ENCODE measurements at places on chromosomes 3 and 15. TPM values are rescaled to one million over a fixed set of nuclear protein-coding genes. Genes with fewer than 3 reads are reported as not detected.
A peak's percentile ranks its signal among the peaks of the same experiment; 100 is the strongest.

Gene ZBTB20
- 13.9 TPM for total RNA-seq

Gene TLR9
- total RNA-seq: not detected

Gene ROPN1B
- total RNA-seq: not detected

Gene OXTR
- 2.8 TPM for total RNA-seq

Gene ASB14
- total RNA-seq: not detected

Gene MBD4
- 28.8 TPM for total RNA-seq

Gene CCDC39
- total RNA-seq: not detected

Gene UBAP1L
- total RNA-seq: 2.6 TPM

Gene NDUFB4
- total RNA-seq: 24.6 TPM

Gene RBSN
- total RNA-seq: 17.7 TPM

Gene GOLGA8S
- not detected for total RNA-seq

Gene CHST13
- not detected for total RNA-seq

Gene PRKCD
- total RNA-seq: 0.99 TPM

Gene SPINK8
- total RNA-seq: not detected

Gene GPR149
- not detected for total RNA-seq

GRCh38 chr3:126316031-126316461, 41.2 kb downstream of the KLF15 start:
- DNase-seq: no peak

- DNase-seq: no peak
These were observed 6.2 kb upstream of the CCNL1 start for GRCh38 chr3:157166115-157166514.

GRCh38 chr3:2024713-2025112, 74.0 kb upstream of the CNTN4 start:
- DNase-seq: no peak

DNA sequence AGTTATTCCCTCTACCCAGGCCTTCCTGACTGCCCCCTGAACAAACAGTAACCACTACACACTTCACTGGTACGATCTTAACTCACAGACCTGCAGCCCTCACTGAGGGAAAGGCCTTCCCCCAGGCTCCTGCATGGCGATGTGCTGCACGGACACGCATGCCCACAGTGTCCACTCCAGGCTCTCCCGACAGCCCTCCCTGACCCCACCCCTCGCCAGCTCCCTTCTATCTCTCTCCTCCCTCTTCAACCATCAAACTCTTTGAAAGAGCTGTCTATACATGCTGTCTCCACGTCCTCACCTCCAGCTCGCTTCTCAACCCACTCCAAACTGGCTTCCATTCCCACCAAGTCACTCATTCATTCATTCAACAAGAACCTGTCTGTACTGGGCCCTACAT, 3.9 kb downstream of the SCN5A start:
- no peak for DNase-seq

DNA sequence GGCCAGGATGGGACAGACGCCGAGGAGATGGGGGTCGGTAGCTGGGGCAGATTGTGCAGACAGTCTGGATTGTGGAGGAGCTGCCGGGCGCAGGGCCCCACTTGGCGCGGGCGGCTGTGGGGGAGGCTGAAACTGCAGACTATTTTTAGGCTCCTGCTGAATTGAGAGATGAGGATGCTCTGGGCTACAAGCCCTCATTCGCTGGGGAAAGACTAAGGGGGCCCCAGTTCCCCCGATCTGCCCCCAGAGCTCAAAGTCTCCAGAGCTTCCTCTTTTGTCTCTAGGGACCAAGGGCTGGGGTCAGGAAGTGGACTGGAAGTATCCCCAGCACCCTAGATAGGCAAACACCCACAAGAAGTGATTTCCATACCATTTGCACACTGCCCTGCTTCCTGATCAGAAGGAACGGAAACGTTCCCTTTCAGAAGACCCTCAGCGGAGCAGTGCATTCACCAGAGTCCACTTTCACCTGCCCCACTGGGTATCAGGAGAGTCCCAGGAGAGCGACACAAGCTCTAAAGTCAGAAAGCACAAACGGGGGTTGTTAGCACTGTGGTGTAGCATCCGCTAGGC, 29.7 kb downstream of the SEMA7A start:
- DNase-seq: no peak

DNA sequence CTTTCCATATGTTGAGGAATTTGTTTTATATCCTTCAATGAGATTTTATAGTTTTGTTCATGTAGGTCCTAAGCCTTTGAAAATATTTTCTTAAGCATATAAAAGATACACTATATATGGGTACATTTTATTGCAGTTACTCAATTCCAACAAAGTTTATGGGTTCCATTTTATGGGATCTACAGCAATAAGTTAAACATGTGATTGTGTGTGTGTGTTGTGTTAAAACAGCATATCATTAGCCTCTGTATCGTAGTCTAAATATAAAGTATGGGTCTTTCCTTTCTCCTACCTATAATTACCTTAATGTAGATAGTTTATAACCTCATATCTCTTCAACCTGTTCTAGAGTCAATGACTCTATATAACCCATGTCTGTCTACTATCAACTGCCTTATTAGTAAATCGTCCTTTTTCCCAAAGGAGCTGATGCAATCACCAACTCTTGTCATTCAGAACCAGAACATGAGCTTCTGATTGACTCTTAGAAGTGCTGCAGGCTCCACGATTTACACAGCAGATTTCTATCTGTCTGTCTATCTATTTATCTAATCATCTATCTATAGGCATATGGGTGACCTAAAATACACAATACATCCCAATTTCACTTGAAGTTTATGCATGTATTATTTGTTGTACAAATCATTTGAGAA, 512.6 kb upstream of the CBLB start:
- DNase-seq: no peak

DNA sequence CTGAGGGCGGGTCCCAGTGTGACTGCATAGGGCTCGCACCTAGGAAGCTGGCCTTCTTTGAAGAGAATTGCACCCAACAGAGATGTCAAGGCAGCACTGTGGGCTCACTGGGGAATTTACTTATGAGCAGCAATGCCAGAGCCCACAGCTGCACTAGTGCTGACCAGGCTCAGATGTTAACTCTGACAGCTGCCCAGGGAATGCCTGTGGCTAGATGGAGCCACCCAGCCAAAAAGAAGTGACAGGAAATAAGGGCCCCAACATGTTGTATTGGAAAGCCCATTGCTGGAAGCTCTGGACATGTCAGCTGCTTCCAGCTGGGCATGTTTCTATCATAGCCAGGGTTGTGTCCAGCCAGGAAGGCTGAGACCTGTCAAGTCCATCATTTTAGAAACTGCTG, 90.9 kb upstream of the ZNF280D start:
- DNase-seq: no peak

- no peak for DNase-seq
These were observed 20.9 kb downstream of the HDAC11 start for GRCh38 chr3:13501056-13501455.

DNA sequence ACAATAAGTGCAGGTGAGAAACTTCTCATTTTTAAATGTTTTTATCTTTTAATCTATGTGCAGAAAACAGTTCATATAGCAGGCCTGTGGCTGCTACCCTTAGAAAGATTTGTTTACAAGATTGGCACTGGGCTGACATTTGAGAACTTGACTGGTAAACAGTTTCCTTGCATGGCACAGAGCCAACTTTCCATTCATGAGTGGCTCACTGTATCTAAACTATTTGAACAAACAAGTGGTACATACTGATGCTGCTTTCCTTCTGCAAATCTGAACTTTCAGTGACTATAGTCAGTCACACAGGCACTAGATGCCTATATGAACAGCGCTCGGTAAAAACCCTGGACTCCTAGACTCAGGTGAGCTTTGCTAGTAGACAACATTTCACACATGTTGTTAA, 6.3 kb upstream of the GTPBP8 start:
- peak; percentile 11 for DNase-seq

DNA sequence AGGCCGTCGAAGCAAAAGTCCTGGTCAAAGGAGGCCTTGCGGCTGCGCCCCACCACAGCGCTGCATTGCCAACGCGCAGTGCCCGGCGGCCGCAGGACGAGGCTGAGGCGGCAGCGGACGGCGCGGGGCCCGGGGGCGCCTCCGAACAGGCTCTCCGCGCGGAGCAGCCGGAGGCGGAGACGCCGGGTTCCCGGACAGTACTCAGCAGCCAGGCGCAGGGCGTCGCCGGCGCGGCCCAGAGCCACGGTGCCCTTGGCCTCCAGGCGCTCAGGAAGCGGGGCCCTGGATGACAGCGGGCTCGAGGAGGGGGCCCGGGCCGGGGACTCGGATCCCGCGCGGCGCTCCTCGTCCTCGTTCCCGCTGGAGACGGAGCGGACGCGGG, 1.1 kb downstream of the C2CD4B start:
- peak; percentile 51 for DNase-seq

GRCh38 chr3:16917256-16917935, 32.6 kb downstream of the PLCL2 start:
- peak; percentile 34 for DNase-seq

DNA sequence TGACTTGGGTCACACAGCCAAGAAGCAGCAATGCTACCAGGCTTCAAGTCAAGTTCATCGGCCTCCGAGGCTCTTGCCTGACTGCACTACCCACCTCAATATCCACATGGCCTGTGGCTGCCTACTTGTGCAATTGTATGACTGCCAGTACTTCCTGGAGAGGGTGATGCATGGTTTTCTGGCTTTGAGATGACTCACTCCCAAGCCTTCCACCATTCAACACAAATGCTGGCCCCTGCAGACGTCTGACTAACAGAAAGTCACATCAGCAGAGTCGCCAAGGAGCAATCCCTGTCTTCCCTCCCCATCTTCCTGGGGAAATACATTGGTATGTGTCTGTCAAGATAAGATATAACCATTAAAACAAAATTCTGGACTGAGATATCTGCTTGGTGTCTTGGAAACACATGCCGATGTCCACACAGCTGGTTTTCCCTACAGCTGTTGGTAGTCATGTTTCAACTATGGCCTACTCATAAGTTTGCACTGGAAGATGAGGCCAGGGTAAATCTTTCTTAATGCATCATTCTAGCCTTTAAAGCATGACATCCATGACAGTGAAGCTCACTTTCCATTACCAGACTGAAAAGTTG, 79.6 kb upstream of the SPATA12 start:
- DNase-seq: peak; percentile 98

GRCh38 chr3:42654331-42655201, 1.1 kb downstream of the ZBTB47 start:
- peak; percentile 57 for DNase-seq

- DNase-seq: peak; percentile 60
These were observed 59.6 kb downstream of the ITGA11 start for GRCh38 chr15:68372291-68372811.

- no peak for DNase-seq
These were observed 716.8 kb upstream of the BCHE start for GRCh38 chr3:166554023-166554422.

GRCh38 chr3:153290268-153291015, 128.4 kb downstream of the RAP2B start:
- peak; percentile 33 for DNase-seq

GRCh38 chr15:71932689-71933088, 122.3 kb downstream of the NR2E3 start:
- no peak for DNase-seq

- DNase-seq: no peak
These were observed 187.7 kb upstream of the CHRNA7 start for GRCh38 chr15:31842532-31843195.

GRCh38 chr3:188037965-188038581, 115.9 kb upstream of the LPP start:
- no peak for DNase-seq

DNA sequence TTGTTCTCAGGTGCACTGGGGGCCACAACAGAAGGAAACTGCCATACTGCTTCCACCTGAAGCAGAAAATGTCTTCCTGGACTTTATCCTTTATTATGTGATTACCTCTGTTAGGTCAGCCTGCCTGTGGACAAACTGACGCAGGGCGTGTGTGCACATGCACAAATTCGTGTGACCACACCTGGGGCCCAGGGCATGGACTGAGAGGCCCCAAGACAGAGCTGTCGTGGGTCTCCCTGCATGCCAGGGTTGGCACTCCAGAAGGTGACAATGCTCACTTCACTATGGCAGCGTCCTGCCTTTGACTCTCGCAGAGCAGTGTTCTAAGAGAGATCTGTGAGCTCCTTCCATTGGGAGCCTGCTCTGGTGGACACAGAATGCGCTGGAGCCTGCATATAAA, 34.5 kb downstream of the CCDC12 start:
- no peak for DNase-seq

- DNase-seq: no peak
These were observed 220.8 kb downstream of the ZNF621 start for GRCh38 chr3:40745381-40746106.

DNA sequence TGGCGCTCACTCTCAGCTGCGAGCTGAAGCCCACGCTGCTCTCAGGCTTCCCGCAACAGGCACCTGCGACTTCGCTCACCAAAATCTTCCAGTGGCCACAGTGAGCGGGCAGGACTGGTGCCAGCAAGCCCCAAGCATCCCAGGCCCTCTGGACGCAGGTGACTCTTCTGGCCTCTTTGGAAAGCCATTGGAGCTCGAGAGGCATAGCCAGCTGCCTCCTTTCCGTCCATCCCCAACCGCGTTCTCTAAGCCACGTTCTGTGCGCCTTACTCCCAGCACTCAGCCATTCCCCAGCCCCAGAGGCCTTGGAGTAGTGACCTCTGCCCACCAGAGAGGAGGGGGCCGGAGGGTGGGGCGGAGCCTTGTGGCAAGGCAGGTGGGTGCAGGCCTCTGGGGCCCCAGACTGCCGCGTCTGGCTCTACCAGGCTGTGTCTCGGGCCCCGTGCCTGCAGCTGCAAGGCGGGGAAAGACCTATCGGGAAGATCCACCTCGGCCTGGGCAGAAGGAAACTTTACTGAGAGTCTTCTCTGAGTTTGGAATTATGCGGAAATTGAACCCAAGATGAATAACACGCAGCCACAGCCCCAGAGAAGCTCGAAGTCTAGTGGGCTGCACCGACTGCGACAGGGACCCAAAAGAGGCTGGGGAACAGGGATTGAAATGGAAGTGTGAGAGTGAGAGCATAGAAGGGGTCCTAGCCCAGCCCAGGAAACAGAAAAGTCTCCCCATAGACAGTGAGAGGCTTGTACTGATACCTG, 3.6 kb upstream of the SOX14 start:
- DNase-seq: no peak

GRCh38 chr3:104102386-104102785, 1264.3 kb upstream of the ALCAM start:
- DNase-seq: peak; percentile 61

GRCh38 chr3:186931532-186932280, 1.4 kb downstream of the ST6GAL1 start:
- peak; percentile 48 for DNase-seq

DNA sequence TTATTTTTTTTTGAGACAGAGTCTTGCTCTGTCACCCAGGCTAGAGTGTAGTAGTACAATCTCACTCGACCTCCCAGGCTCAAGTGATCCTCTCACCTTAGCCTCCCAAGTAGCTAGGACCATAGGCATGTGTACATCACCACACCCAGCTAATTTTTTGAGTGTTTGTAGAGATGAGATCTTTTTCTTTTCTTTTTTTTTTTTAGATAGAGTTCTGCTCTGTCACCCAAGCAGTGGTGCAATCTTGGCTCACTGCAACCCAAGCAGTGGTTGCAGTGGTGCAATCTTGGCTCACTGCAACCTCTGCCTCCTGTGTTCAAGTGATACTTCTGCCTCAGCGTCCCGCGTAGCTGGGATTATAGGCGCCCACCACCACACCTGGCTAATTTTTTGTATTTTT, 5.2 kb downstream of the CEP97 start:
- no peak for DNase-seq

- no peak for DNase-seq
These were observed 18.5 kb downstream of the CNOT10 start for GRCh38 chr3:32703491-32703972.

All from lung microvascular endothelial cell (primary cell).